ENCODE measurements at places on chromosomes 12 and 14.
A peak's percentile ranks its signal among the peaks of the same experiment; 100 is the strongest.

GRCh38 chr14:24270537-24271133 is 762 bp downstream of the RABGGTA start:
- DNase-seq: peak; percentile 8

GRCh38 chr12:100216337-100216736 is 15.7 kb downstream of the ACTR6 start:
- no peak for DNase-seq

- peak; percentile 22 for DNase-seq
These were observed 64.2 kb downstream of the DNAI7 start for GRCh38 chr12:25130741-25131188.

- no peak for DNase-seq
These were observed 34.9 kb downstream of the PALS1 start for GRCh38 chr14:67276131-67276530.

GRCh38 chr14:98889836-98890185 is 382.2 kb downstream of the BCL11B start:
- DNase-seq: no peak

DNA sequence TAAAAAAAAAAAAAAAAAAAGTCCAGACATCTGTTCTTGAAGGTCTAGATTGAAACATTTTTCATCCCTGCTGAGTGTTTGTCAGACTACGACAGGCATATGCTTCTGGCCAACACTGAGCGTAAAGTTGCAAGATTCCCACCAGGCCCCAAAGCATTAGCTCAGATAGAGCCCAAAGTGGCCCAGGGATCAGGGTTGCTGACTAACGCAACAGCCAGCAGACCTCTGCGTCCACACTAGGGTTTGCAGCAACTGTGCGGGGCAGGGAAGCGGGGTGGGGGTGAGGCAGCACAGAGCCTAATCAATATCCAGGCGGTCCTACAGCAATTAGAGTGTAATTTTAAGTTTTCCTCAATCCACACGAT is 55.7 kb downstream of the SSH1 start:
- DNase-seq: no peak

DNA sequence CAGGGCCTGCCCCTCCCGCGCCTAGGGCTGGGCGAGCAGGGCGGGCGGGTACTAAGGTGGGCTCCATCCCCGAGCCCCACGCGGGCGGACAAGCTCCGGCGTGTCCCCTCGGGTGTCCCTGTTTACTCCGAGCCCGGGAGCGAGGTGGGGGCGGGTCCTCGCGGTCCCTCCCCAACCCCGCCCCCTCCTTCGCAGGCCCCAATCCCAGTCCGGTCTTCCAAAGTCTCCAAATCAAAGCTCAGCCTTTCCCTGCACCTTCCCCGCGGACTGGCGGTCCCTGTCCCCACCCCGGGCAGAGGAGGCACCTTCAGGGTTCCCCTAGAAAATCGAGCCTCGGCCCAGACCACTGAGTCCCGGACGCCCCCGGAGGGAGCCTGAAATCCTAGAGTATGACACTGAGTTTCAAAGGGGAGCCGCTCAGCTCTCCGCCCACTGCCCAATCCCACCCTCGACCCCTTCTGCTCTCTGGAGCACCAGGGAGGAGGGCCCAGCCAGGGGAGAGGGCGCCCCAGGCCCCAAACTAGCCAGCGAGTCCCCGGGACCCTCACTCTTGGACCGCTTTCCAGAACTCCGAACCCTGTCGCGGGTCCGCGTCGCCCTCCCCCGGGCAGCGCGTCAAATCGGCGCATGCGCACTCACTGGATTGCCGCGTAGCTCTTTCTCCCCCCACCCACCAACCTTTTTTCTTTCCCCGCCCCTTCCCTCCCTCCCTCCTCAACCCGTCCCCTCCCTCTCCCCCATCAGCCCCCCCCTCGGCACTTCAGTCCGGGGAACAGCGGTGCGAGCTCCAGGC is at the start of gene LRP1:
Gene LRP1 (plus strand): TSS at position 758 of the 793 bp plus-strand sequence. CDS start 482 bp downstream, outside the sequence.
- DNase-seq: peak; percentile 67

GRCh38 chr14:91830777-91831176 is 36.6 kb downstream of the TC2N start:
- no peak for DNase-seq

DNA sequence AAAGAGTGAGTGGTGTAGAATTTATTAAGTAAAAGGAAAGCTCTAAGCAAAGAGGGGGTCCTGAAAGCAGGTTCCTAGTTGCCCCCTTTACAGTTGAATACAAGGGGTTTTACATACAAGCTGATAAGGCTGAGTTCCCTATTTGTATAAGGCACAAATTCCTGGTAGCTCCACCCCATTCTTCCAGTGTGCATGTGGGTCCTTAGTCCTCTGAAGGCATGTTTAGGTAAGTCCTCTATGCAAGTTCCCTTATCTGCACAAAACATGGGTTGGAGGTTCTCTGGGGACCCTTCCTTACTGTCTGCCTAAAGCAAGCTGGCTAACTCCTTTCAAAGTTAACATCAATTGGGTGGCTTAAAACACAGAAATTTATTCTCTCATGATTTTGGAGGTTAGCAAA is 2.9 kb upstream of the FAR2 start:
- no peak for DNase-seq

GRCh38 chr14:24395609-24396582 is 2.9 kb upstream of the NYNRIN start:
- no peak for DNase-seq

DNA sequence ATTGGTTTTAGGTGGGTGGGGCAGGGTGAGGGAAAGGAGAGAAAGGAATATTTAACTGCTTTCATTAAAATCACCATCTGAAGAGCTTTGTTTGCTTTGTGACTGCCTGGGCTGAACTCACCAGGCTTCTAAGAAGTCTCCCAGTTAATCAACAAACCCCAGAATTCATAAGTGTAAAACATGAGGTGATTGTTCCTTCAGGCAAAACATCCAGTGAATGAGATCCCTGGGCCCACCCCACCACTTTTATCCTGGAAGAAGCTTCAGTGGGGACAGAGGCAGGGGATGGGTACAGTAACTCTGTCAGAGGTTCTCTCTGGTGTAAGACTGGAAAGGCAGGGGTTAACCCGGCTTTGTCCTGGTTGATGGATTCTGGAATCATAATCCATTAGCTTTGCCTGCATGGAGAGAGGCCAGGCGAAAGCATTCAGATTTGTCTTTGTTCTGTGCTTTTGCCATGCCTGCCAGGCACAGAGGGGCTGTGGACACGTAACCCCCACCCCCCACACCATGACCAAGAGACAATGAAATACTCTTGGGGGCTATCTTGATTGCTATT is 16.7 kb downstream of the PDE1B start:
- DNase-seq: no peak

DNA sequence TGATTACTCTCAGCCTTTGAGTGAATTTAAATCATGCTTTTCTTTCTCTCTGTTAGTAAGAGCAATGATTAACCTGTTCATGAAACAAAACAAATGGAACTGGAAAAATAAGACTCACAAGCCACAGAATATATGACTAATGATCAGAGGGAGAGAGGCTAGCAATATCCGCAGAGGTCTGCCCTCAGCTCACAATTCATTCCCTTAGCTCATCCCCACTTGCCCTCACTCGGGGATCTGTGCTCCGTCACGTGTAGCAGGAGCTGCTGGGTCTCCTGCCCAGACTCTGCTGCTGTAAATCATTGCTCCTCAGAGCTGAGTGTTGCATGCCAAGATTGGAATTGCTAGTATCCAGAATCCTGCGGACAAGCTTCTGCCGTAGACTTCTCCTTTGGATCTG is 53.1 kb upstream of the GNG2 start:
- DNase-seq: no peak

DNA sequence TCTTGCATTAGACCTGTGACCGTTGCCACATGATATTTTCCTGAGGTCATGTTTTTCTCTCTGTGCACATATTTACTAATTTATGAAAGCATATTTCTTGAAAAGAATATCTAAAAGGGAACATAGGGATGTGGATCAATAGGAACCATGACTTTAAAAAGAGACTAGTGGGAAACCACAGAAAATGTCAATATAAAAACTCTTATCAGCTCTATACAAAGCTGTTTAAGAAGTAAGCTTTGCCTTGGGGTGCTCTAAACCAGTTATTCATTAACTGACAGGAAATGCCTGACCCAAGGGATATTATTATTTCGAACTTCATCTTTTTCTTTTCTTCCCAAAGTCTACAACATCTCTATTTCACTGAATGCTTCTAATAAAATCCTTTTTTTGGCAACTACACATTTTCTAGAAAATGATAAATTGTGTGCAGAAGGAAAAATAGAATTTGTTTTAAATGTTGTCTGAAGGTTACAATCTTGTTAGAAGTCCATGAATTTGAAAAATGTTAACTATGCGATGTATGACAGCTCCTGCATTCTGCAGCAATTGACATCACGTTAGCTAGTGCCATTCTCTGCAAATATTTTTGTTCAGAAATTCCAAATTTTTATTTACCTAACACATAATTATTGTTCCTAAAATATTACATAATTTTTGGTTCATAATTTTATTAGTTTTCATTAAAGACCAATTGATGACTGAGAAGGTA is 345.0 kb downstream of the SLC16A7 start:
- DNase-seq: no peak

DNA sequence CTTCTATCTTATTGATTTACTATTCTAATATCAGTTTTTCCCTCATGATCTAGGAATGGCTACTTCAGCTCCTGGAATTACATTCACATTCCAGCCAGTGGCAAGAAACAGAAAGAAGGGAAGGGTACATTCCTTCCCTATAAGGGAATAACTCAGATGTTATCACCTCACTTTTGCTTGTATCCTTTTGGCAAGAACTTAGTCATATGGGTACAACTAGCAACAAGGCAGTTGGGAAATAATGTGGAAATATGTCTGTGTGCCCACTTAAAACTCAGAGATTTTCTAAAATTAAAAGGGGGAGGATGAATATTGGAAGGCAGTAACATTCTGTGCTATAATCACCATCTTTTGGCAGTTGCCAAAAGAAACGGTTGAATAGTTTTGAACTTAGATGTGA is 85.6 kb downstream of the MSRB3 start:
- DNase-seq: no peak

- no peak for DNase-seq
These were observed 7.3 kb downstream of the VAMP1 start for GRCh38 chr12:6463216-6463615.

DNA sequence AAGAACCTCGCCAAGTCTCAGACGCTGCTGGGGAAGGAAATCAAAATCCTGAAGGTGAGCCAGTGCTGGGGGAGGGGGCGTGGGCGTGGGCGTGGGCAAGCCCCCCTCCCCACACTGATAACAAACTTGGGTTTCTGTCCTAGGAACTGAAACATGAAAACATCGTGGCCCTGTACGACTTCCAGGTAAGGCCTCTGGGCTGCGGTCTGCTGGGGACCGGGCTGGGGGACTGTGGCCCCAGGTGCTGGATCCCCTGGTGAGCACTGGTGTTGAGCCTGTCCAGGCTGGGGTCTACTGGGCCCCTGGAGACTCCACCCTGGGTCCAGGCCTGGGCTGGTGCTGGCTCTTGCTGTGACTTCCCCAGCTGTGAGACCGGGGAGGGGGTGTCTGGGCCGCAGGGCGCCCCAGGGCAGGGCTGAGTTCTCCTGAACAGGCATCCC is 1.2 kb downstream of the ULK1 start:
- no peak for DNase-seq

GRCh38 chr14:33254861-33255395 is 316.2 kb downstream of the NPAS3 start:
- no peak for DNase-seq

DNA sequence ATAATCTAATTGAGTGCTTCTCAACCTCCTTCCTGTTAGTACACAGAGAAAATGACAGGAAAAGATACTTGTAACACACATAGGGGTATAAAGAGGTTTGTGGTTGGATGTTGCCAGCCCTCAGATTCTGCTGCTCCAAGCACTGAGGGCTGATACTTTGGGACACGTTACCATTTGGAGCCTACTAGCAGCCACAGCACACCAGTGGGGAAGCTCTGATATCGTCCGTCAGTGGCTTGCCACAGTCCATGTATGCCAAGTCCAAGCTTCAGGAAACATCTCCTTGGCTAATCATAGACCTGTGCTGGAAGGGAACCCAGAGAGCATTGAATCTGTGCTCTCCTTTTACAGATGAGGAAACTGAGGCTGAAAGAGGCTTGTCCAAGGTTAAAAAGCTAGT is 22.3 kb downstream of the B4GALNT3 start:
- DNase-seq: no peak

DNA sequence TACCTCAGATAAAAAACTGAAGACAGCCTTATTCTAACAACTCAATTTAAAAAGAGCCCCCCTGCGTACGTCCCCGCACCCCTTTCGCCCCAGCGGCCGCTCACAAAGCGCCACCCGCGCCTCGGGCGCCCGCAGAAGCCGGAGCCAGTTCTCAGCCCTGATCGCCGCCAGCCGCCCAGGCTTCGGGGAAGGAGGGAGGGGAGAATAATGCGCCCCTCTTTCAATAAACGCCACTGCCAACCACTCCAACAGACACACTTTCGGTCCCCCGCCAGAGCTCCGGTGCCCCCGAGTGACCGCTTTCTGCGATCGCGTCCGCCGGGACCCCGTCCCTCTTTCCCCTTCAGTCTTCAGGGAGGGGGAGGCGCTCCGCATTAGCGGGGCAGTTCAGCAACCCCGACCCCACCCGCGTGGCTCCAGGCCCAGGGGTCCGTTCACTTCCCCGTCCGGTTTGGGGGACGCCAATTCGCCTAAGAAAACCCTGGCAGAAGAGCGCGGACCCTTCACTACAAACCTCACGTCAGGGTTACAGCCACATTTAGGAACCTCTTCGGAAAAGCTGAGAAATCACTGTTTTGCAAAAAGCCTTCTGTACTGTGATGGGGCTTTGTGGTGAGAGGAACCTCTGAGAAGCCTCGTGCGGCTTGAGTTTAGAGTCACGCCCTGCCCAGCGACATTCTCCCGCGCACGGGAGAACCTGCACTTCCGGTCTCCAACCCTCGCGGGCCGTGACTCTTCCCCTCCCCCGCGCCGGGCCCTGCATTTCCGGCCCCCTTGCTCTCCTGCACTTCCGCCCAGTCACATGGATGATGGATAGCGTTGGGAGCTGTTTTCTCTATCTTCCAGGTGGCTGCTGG is 18.7 kb downstream of the FOXG1 start:
- DNase-seq: no peak

- no peak for DNase-seq
These were observed 11.1 kb downstream of the ZNF641 start for GRCh38 chr12:48339442-48340117.

GRCh38 chr14:101723061-101723595 is 38.4 kb upstream of the PPP2R5C start:
- no peak for DNase-seq

GRCh38 chr12:15194456-15195368 is 26.5 kb downstream of the RERG start:
- DNase-seq: no peak

- peak; percentile 42 for DNase-seq
These were observed 58.8 kb upstream of the LTA4H start for GRCh38 chr12:96094201-96094600.

DNA sequence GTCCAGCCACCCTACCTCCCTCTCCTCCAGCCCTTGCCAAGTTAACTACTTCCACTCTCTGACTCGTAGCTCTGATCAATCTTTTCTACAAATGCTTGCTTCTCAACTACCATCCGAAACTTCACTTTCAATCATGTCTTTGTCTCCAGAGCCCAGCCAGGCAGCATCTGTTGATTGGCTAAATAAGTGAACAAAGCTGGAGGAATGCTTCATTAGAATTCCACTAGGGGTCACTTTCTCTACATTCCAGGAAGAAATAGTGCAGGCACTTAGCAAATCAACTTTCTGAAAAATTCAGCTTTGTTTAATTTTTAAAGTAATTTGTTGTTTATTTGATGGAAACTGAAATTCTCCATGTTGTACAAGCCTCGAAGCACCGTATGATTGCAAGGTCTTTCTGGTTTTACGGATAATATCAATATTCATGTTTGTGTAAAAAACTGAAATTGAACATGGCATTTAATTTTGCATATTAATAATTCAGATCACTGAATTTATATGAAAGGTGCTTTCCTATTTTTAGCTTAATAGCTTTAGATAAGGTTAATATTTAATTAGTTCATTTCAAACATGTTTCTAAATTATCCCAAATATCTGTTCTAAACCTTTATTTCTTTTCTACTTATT is 32.4 kb upstream of the HELB start:
- DNase-seq: peak; percentile 45

Measured in HCT116 (cell line).